ENCODE measurements at places on chromosomes 2 and 18. TPM values are rescaled to one million over a fixed set of nuclear protein-coding genes. Genes with fewer than 3 reads are reported as not detected.
A peak's percentile ranks its signal among the peaks of the same experiment; 100 is the strongest.

Gene TRABD2A
- total RNA-seq, result 20.8 TPM

Gene EHD3
- total RNA-seq, result 2.3 TPM

Gene AQP4
- total RNA-seq, result not detected

DNA sequence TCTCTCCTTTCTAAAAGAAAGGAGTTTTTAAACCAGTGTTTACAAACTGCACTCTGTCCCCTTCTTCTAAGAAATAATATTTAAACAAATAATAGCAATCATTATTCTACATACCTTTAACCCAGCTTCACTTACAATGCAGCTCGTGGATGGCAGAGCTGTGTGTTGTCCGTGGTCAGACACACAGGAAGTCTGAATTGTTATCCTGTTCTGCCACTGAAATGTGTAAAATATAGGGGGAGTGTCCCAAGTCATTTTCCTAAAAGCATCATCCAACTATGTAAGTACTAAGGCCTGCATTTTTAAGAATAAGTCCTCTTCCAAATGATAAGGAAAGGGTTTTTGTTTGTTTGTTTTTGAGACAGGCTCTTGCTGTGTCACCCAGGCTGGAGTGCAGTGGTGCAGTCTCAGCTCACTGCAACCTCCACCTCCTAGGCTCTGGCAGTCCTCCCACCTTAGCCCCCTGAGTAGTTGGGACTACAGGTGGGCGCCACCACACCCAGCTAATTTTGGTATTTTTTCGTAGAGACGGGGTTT is 2.7 kb upstream of the PPP4R1 start:
- no peaks in the 10 kb centered on the region for H3K27me3 ChIP-seq
- no peak for DNase-seq
- no peaks in the 10 kb centered on the region for H3K36me3 ChIP-seq
- H3K27ac ChIP-seq, result no peak overlapping the region
- peaks cover 15% of the 10 kb centered on the region for H3K4me1 ChIP-seq
- H3K4me3 ChIP-seq, result no peak overlapping the region

GRCh38 chr18:36829362-36830157 is 633 bp downstream of the KIAA1328 start:
- H3K27ac ChIP-seq, result peak overlapping the region; percentile 77
- no peaks in the 10 kb centered on the region for H3K27me3 ChIP-seq
- peak overlapping the region; percentile 95 for H3K4me3 ChIP-seq
- no peak for DNase-seq

DNA sequence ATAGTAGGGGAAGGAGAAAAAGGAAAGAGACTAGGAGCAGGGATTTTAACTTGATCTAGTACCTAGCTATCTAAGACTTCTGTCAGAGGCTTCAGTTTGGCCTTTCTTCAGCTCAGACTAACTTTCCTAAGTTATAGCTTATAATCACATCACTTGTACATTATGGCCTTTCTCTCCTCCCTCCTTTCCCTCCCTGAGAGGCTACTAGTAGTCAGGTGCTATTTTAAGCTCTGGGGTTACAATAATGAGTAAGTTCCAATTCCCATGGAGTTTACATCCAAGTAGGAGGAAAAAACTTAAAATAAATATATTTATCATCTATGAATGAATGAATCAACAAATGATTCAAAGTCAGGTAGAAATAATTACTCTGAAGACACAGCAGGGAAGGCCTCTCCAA is 90.8 kb upstream of the CDKL4 start:
- H3K4me3 ChIP-seq, result no peak overlapping the region
- no peak for DNase-seq
- no peaks in the 10 kb centered on the region for H3K36me3 ChIP-seq
- H3K4me1 ChIP-seq, result no peaks in the 10 kb centered on the region
- no peaks in the 10 kb centered on the region for H3K27me3 ChIP-seq
- H3K27ac ChIP-seq, result no peak overlapping the region

- DNase-seq, result no peak
- H3K27ac ChIP-seq, result no peak overlapping the region
- no peaks in the 10 kb centered on the region for H3K36me3 ChIP-seq
- H3K4me3 ChIP-seq, result no peak overlapping the region
- H3K4me1 ChIP-seq, result no peaks in the 10 kb centered on the region
- no peaks in the 10 kb centered on the region for H3K27me3 ChIP-seq
Observed at GRCh38 chr2:158693476-158693875, 101.6 kb upstream of the DAPL1 start.

GRCh38 chr2:233096006-233096405 is 35.9 kb downstream of the INPP5D start:
- H3K27me3 ChIP-seq, result no peaks in the 10 kb centered on the region
- H3K36me3 ChIP-seq, result peaks cover 8% of the 10 kb centered on the region
- no peak overlapping the region for H3K4me3 ChIP-seq
- DNase-seq, result no peak

GRCh38 chr18:43588838-43589237 is 311.5 kb upstream of the SYT4 start:
- H3K27ac ChIP-seq, result no peak overlapping the region
- DNase-seq, result no peak
- no peak overlapping the region for H3K4me3 ChIP-seq
- H3K27me3 ChIP-seq, result no peaks in the 10 kb centered on the region

DNA sequence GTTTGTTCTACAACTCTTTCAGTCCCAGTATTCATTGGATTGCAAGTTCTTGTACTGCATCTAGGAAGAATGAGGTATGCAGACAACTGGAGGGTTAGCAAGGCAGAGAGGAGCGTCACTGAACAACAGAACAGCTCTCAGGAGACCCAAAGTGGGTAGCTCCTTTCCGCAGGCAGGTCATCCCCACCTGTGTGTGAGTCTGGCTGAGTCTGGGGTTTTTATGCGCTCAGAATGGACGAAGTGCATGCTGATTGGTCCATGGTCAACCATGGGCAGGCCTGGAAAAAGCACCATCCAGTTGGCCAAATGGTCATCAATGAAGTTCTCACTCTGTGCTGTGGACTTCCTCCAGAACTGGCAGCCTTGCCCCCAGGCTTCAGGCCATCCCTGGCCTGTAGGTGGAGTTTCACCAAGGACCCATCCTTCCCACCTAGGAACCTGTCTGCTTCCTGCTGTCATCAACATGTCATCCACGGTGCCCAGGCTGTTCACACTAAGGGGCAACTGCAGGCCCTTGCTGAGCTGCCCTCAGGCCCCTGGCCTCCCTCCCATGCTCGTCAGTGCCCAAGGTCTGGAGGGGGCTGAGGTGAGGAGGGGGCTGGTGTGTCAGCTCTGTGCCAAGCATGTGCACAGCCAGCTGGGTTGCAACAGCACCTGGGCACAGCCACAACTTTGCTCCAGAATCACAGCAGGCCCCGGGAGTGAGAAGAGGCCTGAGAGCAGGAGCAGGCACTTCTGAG is 11.1 kb upstream of the TFCP2L1 start:
- H3K27ac ChIP-seq, result no peak overlapping the region
- H3K4me3 ChIP-seq, result no peak overlapping the region
- H3K4me1 ChIP-seq, result no peaks in the 10 kb centered on the region
- H3K27me3 ChIP-seq, result no peaks in the 10 kb centered on the region
- no peak for DNase-seq
- H3K36me3 ChIP-seq, result no peaks in the 10 kb centered on the region

DNA sequence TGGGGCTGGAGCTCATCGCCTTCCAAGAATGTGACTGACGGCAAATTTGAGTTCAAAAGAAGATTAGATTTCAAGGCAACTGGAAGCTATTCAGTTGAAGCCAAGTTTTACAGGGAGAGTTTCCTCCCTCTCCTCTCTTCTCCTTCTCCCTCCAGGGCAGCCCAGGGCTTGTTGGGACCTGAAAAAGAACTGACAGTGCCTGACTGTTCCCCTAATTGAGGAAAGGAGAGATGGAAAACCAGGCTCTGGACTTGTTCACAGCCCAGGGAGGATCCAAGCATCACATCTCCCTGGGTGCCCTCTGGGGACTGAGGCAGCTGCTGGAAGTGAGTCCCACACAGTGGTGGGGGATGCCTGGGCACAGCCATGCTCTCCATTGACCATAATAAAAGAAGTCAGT is 88.1 kb downstream of the THNSL2 start:
- no peaks in the 10 kb centered on the region for H3K36me3 ChIP-seq
- no peak for DNase-seq
- no peak overlapping the region for H3K27ac ChIP-seq

- DNase-seq, result no peak
- H3K4me1 ChIP-seq, result no peaks in the 10 kb centered on the region
- no peak overlapping the region for H3K27ac ChIP-seq
- H3K36me3 ChIP-seq, result no peaks in the 10 kb centered on the region
Observed at GRCh38 chr18:36078751-36079529, 11.6 kb upstream of the RPRD1A start.

DNA sequence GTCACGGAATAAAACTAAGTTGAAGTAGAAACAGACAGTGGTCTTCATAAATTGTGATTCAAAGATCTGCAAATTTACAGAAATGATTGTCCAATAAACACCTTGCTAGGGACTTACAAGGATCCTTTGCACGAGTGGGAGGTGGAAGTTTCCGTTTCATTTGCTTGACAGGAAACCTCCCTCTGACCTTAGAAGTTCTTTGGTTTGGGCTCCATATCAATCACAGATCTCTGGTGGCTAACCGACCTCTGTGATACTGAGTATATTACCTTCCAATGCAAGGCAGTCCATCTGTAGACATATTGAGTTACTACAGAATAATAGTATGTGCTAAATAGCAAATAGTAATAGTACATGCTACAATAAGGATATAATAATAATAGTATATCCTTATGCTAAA is 33.7 kb upstream of the RNF152 start:
- H3K4me1 ChIP-seq, result peaks cover 9% of the 10 kb centered on the region
- no peaks in the 10 kb centered on the region for H3K27me3 ChIP-seq
- H3K36me3 ChIP-seq, result no peaks in the 10 kb centered on the region
- no peak for DNase-seq

DNA sequence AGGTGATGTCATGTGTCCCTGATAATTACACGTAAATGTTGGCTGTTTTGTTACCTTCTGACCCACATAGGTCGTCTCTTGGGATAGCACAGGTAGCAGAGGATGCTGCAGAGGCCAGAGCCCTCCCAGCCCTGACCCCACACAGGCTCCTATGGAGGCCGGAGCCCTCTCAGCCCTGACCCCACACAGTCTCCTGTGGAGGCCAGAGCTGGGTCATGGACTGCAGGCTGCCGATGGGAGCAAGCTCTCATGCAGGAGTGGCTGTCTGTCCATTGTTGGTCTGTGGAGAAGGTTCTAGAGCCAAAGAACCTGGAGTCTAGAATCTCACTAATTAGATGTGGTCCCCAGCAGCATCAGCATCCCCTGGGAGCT is 155.5 kb downstream of the LDLRAD4 start:
- no peak overlapping the region for H3K27ac ChIP-seq
- H3K4me3 ChIP-seq, result no peak overlapping the region
- no peaks in the 10 kb centered on the region for H3K27me3 ChIP-seq
- H3K36me3 ChIP-seq, result no peaks in the 10 kb centered on the region
- no peak for DNase-seq

- H3K4me3 ChIP-seq, result no peak overlapping the region
- no peak for DNase-seq
- H3K4me1 ChIP-seq, result no peaks in the 10 kb centered on the region
- no peaks in the 10 kb centered on the region for H3K36me3 ChIP-seq
Observed at GRCh38 chr2:31221544-31221943, 4.2 kb upstream of the CAPN14 start.

- DNase-seq, result no peak
- H3K36me3 ChIP-seq, result no peaks in the 10 kb centered on the region
- H3K27me3 ChIP-seq, result no peaks in the 10 kb centered on the region
- no peak overlapping the region for H3K27ac ChIP-seq
Observed at GRCh38 chr2:8722986-8723385, 41.1 kb downstream of the ID2 start.

- no peak for DNase-seq
- no peak overlapping the region for H3K27ac ChIP-seq
- H3K4me3 ChIP-seq, result no peak overlapping the region
- peaks cover 63% of the 10 kb centered on the region for H3K4me1 ChIP-seq
- H3K36me3 ChIP-seq, result peaks cover 16% of the 10 kb centered on the region
Observed at GRCh38 chr18:77108001-77108692, 24.4 kb downstream of the MBP start.

- H3K27ac ChIP-seq, result peak overlapping the region; percentile 82
- no peaks in the 10 kb centered on the region for H3K27me3 ChIP-seq
- H3K36me3 ChIP-seq, result no peaks in the 10 kb centered on the region
- peak overlapping the region; percentile 70 for H3K4me3 ChIP-seq
Observed at GRCh38 chr18:809985-810642, 1.9 kb downstream of the YES1 start.
